Activated CD4-positive, alpha-beta T cell treated with anti-CD3 and anti-CD28 coated beads, Interleukin-10, Interleukin-2, amounts not matched to agents 100 ng/mL and 50 ng/mL, durations not matched to agents 16 hours and 8 hours (primary cell): ENCODE measurements at places on chromosomes 5 and 9.

DNA sequence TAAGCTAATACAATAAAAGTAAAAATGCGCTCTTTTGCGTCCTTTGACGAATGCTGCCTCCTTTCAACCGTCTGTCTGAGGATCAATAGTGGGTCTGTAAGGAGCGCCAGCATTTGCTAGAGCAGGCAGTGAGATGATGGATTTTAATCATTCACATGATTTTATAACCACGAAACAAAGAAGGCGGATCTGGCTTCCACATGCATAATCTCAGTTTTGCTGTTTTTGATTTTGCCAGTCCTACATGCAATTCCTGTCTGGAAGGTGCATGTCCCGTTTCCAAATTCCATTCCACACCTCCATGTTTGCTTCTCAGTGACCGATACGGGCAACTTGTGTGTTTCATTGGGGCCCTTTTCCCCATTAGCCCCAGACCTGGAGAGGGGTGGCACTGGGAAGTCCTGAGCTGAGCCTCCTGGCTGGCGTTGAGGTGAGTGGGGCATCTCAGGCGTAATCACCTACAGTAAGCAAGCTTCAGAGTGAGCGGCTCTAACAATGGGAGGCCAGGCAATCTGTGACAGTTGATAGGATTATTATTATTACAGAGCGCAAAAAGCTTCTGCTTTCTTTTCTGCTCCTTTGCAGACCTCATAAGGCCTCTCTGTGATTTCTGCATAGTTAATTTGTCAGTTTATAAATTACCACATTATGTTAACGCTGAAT lies 405.4 kb downstream of the ZSWIM6 start:
- DNase-seq, result no peak

DNA sequence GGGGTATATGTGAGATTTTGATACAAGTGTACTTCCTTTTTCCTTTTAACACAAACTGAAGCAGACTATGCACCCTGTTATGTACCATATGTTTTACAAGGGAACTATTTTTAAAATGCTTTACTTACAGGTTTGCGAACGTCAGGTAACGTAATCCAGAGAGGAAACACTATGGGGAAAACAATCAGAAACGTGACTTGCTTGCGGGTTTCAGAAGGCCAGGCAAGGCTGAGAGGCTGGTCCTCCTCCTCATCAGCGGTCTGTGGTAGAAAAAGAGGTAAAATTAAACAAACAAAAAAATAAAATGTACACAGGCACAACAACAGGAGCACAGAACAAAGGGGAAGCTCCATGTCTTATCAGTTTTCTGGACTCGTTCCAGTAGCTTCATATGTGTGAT lies 141.2 kb downstream of the ACER2 start:
- no peak for DNase-seq

DNA sequence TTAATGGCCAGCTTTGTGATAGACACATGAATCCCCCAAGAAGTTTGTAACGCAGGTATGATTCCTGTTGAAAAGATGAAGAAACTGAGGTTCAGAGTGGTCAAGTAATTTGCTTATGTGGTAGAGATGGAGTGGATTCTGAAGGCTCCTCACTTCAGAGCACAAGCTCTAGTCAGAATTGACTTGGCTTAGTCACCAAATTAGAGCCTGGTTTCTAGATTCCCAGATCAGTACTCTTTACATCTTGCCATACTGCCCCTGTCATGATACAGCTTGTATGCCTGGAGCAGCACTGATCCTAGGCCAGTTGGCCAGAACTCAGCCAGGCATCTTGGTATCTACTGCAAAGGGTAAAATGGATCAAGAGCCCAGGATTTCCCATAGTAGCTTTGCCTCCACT lies 284.4 kb upstream of the RFX3 start:
- DNase-seq, result no peak

GRCh38 chr9:91421971-91422757 lies 1.5 kb downstream of the NFIL3 start:
- DNase-seq, result peak; percentile 34

DNA sequence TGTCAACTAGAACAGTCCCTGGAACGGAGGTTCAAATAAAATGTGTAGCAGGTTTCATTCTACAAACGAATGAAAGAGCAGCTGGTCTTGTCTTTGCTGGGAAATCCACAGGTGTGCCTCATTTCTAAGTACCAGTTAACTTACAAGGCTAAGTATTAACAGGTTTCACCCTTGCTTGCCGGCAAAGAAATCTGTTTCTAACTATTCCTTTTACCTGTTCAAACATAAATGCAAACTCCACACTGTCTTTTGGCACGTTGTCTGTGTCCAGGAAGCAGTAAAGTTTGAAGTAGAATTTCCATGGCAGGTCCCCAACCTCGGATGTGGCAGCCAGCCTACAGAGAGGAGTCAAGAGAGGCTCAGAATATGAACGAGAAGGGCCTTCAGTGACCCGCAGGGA lies 54.4 kb upstream of the RETREG1 start:
- no peak for DNase-seq

GRCh38 chr5:173663352-173664153 lies 47.1 kb upstream of the BOD1 start:
- no peak for DNase-seq

DNA sequence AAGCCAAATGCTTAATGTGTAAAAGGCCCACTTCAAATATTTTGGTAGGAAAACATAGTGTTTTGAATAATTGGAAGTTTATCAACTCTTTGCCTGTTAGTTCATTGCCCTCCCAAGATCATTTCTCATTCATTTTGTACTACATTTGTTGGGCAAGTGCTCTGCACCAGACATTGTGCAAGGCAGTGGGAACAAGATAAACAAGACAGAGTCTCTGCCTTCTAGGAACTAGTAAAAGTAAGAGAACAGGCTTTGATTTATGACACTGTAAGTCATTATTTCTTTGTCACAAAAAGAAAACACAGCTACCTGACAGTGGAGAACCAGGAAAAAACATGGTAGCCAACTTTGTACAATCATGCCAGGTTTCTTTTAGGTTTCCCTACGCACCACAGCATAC lies 63.7 kb upstream of the PAM start:
- DNase-seq, result no peak

GRCh38 chr5:88269222-88269771 lies 652 bp upstream of the TMEM161B start:
- peak; percentile 47 for DNase-seq

GRCh38 chr5:105836268-105836667 lies 1834.5 kb downstream of the EFNA5 start:
- no peak for DNase-seq

GRCh38 chr9:91423785-91424402 lies at the start of gene NFIL3:
Gene NFIL3 (minus strand): TSS chr9:91423832. CDS start chr9:91410734, 13,098 bp downstream.
- peak; percentile 82 for DNase-seq

DNA sequence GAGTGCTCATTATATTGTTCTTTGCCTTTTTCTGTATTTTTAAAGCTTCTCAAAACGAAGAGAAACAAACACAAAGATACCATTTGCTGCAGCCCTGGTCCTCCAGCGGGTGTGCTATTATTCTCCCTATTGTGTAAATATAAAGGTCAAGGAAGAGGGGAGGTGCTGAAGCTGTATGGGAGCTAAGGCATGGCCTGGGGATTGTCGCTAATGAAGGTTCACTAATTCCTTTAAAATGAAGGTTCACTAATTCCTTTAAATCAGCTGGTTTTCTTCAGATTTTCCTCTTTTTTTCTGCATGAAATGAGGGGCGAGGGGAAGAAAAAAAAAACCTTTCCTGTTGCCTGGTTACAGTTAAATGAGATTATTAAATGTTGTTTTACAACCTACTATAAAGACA lies 74.5 kb upstream of the MAP1B start:
- no peak for DNase-seq

DNA sequence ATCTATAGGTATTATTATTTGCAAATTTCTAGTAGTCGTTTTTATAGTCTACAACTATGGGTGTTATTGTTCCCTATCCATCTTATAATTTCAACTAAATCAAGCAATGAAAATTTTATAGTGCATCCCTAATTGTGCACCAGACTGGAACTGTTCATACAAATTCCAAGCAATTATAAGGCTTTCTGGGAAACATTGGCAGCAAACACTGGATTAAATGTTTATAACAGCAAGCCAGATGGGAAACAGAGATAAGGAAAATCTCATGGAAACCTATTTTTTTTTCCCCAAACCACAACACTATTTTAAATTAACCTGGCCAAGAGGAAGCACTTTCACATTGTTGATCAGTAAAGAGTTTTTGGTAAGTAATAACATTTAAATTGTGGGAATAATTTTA lies 524.3 kb downstream of the RASEF start:
- no peak for DNase-seq

- no peak for DNase-seq
These were observed 19.0 kb downstream of the NAA35 start for GRCh38 chr9:85959955-85960354.

DNA sequence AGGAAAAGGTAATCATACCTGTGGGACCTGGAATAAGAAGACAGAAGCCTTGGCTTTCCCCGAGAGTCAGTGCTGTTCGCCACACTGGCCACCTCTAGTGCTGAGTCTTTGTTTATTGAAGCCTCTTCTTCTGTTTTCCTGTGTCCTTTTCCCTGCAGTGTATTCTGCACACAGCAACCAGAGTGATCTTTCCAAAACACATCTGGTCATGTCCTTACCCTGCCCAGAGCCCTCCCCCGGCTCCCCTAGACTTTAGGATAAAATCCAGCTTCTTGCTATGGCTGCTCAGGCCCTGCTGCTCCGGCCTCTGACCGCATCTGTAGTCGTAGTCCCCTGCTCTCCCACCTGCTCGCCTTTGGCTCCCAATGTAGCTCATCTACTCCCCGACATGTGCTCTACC lies 28.3 kb downstream of the GALNT10 start:
- DNase-seq, result no peak

GRCh38 chr5:17441351-17441750 lies 56.7 kb upstream of the TAF11L2 start:
- no peak for DNase-seq

DNA sequence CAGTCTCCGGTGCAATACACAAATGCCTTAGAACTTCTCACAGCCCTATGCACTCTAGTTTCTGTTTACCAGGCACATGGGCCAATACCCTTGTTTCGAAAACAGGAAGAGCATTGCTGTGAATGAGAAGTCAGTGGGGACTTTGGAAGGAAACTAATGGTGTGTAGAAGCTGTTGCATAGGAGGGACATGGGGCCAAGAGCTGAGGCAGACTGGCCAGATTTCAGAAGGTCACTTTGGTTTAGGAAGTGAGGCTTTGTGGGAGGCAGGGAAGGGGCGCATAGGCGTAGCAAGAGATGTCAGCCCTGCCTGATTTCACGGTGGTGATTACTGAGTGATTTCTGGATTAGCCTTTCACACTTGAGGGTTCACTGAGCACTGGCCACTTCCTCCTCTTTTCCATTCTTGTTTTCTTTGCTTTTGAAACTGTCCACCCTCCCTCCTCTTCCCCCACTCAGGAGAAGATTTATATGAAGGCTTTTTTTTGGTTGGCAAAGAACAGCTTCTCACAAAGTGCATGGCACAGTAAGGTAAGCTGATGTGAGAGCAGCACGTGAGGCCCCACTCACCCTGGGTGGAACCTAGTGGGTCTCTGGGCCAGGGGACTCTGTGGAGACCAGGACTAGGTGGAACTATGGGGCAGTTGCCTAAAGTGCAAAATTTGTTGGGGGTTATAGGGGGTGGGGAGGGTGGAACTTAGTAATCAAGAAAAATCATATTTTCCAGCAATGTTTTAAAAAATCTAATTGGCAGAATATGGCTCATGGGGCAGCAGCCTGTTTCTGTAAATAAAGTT lies 6.1 kb upstream of the TMEM252 start:
- peak; percentile 14 for DNase-seq

GRCh38 chr5:117779171-117779570 lies 1204.5 kb upstream of the SEMA6A start:
- no peak for DNase-seq

DNA sequence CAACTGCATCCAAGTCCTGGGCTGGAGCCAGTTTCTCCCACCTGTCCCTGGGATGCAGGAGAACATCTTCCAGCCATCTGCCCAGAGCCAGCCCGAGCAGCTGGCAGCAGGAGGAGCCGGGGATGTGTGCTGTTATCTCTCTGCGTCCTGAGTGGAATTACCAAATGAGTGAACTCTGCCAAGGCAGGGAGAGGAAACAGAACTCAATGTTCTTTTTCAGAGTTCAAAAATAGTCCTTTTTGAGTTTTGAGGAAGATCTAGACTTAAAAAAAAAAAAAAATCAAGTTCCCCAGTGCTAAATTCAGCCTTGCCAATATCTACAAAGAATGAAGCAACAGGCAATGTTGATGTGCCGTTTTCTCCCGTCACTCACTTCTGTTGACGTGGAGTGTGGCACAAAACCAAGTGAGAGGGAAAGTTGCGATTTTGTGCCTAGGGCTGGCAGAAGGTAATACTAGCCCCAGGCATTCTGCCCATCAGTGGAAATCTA lies 56.2 kb downstream of the TMOD1 start:
- DNase-seq, result no peak

DNA sequence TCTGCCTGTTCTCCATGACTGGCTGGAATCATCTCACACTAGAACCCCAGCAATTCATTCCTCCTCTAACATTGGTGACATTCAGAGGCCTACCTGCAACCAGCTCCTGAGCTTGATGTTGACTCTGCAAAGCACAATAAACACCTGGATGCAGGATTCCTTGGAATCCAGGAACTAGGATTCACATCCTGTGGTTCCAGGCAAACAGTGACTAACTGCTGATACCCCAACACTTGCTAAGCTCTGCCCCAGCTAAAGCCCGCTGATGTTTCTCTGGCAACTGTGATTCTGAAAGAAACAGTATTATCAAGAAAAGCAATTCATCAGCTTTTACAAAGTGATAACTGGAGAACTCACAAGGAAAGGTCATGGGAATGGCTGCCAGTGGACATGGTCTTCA lies 29.2 kb downstream of the SUSD1 start:
- no peak for DNase-seq

GRCh38 chr9:91099436-91099835 lies 262.3 kb downstream of the AUH start:
- no peak for DNase-seq

DNA sequence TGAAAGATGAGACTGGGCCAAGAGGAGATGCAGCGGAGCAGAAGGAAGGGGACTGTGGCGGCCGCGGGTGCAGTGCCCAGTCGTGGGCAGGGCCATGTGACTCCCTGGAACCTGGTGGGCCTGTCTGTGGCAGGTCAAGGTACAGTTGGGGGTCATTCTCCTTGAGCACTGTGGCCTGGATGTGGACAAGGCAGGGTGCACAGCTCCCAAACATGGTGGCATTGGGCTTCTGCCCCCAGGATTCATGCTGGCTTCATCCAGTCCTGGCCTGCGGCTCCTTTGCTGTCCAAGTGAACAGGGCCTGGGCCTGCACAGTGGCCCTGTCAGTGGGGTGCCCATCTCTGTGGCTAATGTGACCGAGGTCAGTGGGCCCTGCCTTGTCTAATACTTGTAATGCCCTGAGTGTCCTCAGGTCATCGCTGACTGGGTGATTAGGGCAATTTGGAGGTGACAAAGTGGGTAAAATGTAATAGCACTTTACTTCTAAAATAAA lies 39.9 kb downstream of the CEP72 start:
- no peak for DNase-seq

DNA sequence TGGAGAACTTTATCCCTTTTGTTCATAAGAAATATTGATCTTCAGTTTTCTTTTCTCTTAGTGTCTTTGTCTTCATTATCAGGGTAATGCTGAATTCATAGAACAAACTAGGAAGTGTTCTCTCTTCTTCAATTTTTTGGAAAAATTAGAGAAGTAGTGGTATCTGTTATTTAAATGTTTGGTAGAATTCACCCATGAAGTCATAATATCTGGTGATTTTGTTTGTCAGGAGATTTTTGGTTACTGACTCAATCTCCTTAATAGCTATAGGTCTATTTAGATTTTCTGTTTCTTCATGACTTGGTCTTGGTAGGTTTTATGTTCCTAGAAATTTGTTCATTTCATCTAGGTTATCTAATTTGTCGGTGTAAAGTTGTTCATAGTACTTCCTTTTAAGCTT lies 45.4 kb upstream of the STARD4 start:
- DNase-seq, result no peak

GRCh38 chr9:130940027-130940549 lies 1.0 kb upstream of the FIBCD1 start:
- DNase-seq, result no peak
